ENCODE measurements at places on chromosomes 7 and 10. TPM values are rescaled to one million over a fixed set of nuclear protein-coding genes. Genes with fewer than 3 reads are reported as not detected.

DNA sequence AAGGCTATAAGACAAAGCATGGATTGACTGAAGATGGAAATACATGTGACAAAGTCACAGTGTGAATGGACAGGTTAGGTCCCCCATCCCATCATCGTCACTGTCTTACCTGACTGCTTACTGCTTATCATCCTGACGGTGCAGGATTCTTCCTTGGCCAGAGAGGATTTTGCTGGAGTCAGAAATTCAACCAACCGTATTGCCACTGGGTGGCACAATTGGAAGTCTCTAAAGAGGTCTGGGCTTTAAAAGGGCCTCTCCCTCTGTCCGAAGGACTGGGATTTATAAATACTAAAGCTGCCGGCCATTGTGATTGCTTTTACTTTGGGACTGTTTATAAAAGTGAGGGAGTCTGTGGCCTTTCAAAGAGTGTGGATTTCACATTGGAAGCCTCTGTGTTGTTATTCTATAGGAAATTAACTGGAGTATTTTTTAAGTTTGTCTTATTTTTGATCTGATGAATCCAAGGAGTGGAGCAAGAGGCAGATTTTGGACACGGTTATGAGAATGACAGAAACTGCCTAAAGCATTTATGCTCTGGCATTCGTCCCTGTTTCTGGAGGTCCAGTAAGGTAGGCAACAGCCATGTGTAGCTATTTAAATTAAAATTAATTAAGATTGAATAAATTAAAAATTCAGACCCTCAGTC lies 113.3 kb upstream of the CREB5 start:
- H3K4me3 ChIP-seq: no peak overlapping the region
- no peak for DNase-seq
- H3K4me1 ChIP-seq: no peaks in the 10 kb centered on the region
- H3K36me3 ChIP-seq: no peaks in the 10 kb centered on the region

DNA sequence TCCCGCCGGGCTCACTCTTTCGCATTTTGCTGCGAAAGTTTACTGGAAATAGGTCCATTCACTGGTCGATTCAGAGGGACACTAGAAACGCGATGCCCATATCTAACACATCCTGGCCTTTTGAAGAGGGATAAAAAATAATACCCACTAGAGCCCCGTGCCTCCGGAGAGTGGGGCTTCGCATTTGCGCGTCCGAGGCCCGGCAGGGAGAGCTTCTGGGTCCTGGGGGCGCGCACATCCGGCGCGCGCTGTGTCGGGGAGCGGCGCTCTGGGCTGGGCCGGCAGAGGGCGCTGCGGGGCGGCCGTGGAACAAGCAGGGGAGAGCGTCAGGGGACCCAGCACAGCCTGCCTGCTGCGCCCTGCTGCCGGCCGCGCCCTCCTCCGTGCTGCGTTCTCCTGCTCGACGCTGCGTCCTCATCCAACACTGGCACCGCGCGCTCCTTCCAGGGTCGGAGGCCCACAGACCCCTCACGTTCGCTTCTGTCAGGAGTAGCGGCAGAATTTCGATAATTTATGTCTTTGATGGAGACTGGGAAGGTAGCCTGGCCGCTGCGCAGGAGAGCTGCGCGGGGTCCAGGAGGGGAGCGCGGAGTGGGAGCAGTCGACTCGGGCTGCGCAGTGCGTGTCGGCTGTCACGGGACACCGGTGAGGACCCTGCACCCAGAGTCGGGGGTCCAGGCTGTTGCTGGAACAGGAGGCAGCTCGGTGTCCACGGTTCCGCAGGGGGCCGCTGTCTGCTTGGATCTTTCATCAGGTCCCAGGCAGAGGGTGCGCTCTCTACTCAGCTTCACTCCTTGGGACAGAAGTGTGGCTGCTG lies 41.5 kb upstream of the ZNF32 start:
- H3K27ac ChIP-seq: no peak overlapping the region
- DNase-seq: peak; percentile 81
- peaks cover 14% of the 10 kb centered on the region for H3K4me1 ChIP-seq
- no peaks in the 10 kb centered on the region for H3K36me3 ChIP-seq

DNA sequence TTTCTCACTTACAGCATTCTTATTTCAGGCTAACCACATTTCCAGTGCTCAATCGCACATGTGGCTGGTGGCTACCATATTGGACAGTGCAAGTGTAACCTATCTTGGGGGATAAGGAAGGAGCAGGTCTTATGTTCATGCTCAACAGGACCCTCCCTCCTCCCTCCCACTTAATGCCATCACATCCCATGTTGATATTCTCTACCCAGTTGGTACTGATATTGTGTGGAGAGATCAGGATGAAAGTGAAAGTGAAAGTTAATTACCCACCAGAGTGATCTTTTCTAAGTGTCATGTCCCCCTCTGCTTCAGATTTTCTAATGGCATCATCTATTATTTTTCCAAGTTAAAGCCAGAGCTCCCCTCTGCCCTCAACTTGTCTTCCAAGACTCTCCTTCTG lies 91.6 kb downstream of the BMPER start:
- DNase-seq: no peak
- H3K27ac ChIP-seq: no peak overlapping the region
- no peaks in the 10 kb centered on the region for H3K36me3 ChIP-seq
- no peak overlapping the region for H3K4me3 ChIP-seq
- no peaks in the 10 kb centered on the region for H3K27me3 ChIP-seq

SPOCK2 gene
- total RNA-seq: 976 TPM

DNA sequence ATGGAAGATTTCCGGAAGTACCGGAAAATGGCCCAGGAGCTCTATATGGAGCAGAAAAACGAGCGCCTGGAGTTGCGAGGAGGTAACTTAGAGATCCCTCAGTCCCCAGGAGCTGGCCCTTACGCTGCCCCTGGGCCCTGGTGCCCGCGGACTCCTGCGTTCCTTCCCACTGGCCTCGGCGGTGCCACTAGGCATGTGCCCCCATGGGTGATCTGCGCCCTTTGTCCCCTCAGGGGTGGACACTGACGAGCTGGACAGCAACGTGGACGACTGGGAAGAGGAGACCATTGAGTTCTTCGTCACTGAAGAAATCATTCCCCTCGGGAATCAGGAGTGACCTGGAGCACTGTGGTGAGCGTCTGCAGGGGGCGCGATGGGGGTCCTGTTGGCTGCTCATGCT lies 24.2 kb upstream of the CHST12 start:
- no peak for DNase-seq
- peaks cover 72% of the 10 kb centered on the region for H3K36me3 ChIP-seq

DNA sequence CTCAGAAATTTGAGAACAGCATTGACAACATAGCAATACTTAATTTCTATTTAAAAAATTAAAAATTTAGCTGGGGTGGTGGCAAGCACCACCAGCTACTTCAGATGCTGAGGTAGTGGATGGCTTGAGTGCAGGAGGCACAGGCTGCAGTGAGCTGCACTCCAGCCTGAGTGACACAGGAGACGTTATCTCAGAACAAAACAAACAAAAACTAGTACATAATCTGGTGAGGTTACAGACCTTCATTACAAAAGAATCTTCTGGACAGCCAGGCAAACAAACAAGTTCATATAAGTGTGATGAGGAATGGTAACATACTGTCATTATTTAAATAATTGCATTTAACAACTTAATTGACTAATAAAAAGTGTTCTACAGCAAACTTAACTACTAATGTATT lies 77.0 kb upstream of the OIT3 start:
- no peak for DNase-seq
- H3K27ac ChIP-seq: no peak overlapping the region
- no peaks in the 10 kb centered on the region for H3K27me3 ChIP-seq
- no peak overlapping the region for H3K4me3 ChIP-seq
- H3K4me1 ChIP-seq: no peaks in the 10 kb centered on the region

- no peak overlapping the region for H3K27ac ChIP-seq
- H3K27me3 ChIP-seq: no peaks in the 10 kb centered on the region
- peaks cover 26% of the 10 kb centered on the region for H3K36me3 ChIP-seq
- no peaks in the 10 kb centered on the region for H3K4me1 ChIP-seq
- DNase-seq: no peak
These were observed 120.4 kb downstream of the RGS10 start for GRCh38 chr10:119421891-119422681.

GRCh38 chr7:67553378-67553777 lies 556.7 kb downstream of the TYW1 start:
- no peaks in the 10 kb centered on the region for H3K36me3 ChIP-seq
- no peak overlapping the region for H3K27ac ChIP-seq
- no peaks in the 10 kb centered on the region for H3K27me3 ChIP-seq
- no peaks in the 10 kb centered on the region for H3K4me1 ChIP-seq
- DNase-seq: no peak

DNA sequence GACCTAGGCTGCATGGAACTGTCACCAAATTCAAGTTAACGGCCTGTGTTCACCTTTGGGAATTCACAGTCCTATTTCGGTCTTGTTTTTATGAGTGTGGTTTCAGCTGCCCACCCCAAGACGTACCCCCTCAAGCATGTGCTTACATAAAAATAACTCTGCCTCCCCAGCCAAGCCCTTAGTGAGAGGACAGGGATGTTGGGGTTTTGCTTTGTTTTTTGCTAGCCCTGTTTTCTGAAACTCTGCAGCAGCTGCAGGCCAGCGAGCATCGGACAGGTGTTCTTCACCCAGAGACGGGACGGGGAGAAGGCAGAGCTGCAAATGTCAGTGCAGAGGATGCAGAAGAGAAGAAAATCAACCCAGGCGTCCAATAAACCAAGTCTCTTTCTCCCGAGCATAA lies 13.5 kb downstream of the CHST15 start:
- no peak overlapping the region for H3K27ac ChIP-seq
- no peaks in the 10 kb centered on the region for H3K4me1 ChIP-seq
- no peaks in the 10 kb centered on the region for H3K36me3 ChIP-seq
- DNase-seq: no peak
- no peaks in the 10 kb centered on the region for H3K27me3 ChIP-seq

PRPS1L1 gene
- not detected for total RNA-seq

- H3K27ac ChIP-seq: no peak overlapping the region
- H3K36me3 ChIP-seq: no peaks in the 10 kb centered on the region
- DNase-seq: no peak
These were observed 297.7 kb upstream of the SHH start for GRCh38 chr7:156109988-156110387.

PNLIP gene
- total RNA-seq: not detected

DNA sequence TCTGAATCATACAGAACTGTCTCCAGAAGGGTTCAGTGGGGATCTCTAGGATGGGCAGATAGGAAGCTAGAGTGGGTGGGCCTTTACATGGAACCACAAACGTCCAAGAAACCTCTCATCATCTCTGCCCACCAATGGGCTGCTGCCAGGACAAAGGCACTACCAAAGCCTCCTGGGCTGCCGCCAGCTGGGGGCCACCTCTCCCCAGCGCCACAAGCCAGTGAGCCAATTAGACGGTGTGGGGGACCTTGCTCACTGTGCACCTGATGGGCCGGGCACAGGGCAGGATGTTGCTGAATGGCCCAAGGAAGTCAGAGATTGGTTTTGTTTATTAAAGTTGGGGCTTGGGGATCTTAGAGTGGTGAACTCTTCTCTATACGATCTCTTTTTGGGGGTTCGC lies 242.1 kb downstream of the MGMT start:
- H3K4me1 ChIP-seq: no peaks in the 10 kb centered on the region
- H3K36me3 ChIP-seq: peaks cover 10% of the 10 kb centered on the region
- no peak for DNase-seq
- H3K27ac ChIP-seq: no peak overlapping the region
- no peaks in the 10 kb centered on the region for H3K27me3 ChIP-seq

- H3K27ac ChIP-seq: no peak overlapping the region
- no peaks in the 10 kb centered on the region for H3K36me3 ChIP-seq
- no peak for DNase-seq
- no peak overlapping the region for H3K4me3 ChIP-seq
- no peaks in the 10 kb centered on the region for H3K27me3 ChIP-seq
These were observed 188.1 kb downstream of the TCF7L2 start for GRCh38 chr10:113137941-113138685.

GRCh38 chr10:32955299-32955772 lies 2.7 kb downstream of the ITGB1 start:
- H3K27me3 ChIP-seq: no peaks in the 10 kb centered on the region
- H3K27ac ChIP-seq: no peak overlapping the region
- H3K4me3 ChIP-seq: peak overlapping the region; percentile 93
- no peaks in the 10 kb centered on the region for H3K36me3 ChIP-seq
- no peak for DNase-seq

DNA sequence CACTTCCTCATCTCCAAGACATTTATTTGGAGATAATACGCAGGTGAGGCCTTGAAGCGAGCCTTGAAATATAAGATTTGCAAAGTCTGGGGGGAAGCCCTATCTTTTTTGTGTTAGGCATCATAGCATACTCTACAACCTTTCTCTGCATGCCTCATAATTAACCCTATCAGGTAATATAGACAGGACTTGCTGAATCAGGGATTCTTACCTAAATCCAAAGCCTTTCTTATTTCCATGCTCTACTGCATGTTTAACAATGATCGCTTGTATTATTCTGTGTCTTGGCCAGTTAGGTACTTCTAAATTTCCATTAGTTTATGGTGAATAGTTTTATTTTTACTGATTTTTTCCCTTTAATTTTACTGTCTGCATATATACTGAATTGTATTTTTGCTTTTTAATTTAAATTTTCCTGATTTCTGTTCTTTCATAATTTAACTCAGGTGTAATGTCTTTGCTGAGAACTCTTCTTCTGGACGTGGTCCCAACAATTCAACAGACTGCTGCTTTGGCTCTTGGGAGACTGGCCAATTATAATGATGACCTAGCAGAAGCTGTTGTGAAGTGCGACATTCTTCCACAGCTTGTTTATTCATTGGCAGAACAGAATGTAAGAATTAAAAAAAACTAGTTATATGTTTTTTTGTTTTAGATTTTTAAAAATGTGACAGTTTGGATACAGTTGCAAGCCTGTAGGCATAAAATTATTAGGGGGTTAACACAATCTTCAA lies 19.3 kb downstream of the SPAG6 start:
- H3K27me3 ChIP-seq: peaks cover 6% of the 10 kb centered on the region
- H3K27ac ChIP-seq: no peak overlapping the region
- H3K4me1 ChIP-seq: no peaks in the 10 kb centered on the region
- no peak overlapping the region for H3K4me3 ChIP-seq
- no peak for DNase-seq

LIPA gene
- 16.4 TPM for total RNA-seq

- no peak overlapping the region for H3K4me3 ChIP-seq
- DNase-seq: no peak
- no peak overlapping the region for H3K27ac ChIP-seq
These were observed 102.9 kb downstream of the AOAH start for GRCh38 chr7:36621396-36621795.

NAT16 gene
- not detected for total RNA-seq

GRCh38 chr7:69889976-69890351 lies 291.7 kb downstream of the AUTS2 start:
- no peak for DNase-seq
- H3K27ac ChIP-seq: no peak overlapping the region
- no peak overlapping the region for H3K4me3 ChIP-seq

- H3K4me1 ChIP-seq: peaks cover 7% of the 10 kb centered on the region
- no peak overlapping the region for H3K4me3 ChIP-seq
- DNase-seq: no peak
- H3K36me3 ChIP-seq: peaks cover 15% of the 10 kb centered on the region
These were observed 180.9 kb downstream of the ANK3 start for GRCh38 chr10:60208676-60209269.
